ENCODE measurements at places on chromosomes 2 and 18.

DNA sequence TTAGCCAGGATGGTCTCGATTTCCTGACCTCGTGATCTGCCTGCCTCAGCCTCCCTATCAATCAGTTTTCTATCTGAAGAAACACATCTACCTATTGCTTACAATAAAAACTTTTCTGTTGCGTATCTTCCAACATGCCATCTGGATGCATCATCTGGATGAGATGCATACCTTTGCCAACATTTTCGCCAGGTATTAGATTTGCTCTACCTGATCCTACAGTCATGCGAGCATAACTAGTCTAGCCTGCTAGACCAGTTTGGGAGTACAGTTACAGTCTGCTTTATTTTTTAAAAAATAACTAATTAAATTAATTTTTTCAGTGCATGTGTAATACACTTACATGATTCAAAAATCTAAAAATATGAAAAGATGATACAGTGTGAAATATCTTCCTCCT lies 334.0 kb upstream of the MEX3C start:
- no peak for DNase-seq

DNA sequence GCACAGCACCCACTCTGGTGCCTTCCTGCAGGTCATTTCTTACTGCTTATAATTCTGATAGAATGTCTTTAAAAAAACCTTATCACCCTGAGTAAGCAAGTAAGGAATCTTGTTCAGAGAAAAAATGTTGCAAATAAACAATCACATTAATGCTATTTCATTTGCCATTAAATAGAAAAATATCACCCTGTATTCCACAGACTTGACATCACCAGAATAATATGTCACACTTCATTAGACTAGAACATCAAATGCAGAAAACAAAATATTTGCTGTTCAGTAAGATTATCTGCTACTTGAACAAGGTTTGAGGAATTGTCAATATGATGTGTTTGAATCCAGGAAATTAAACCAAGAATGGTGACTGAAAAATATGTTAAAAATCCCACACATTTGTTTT lies 236.6 kb upstream of the MMADHC start:
- DNase-seq: no peak

- DNase-seq: no peak
Measured at GRCh38 chr2:238498691-238499295, 72.1 kb downstream of the ASB1 start.

GRCh38 chr2:220071696-220072095 lies 444.3 kb downstream of the SLC4A3 start:
- no peak for DNase-seq

- DNase-seq: no peak
Measured at GRCh38 chr2:68931799-68932198, 20.9 kb downstream of the GKN2 start.

DNA sequence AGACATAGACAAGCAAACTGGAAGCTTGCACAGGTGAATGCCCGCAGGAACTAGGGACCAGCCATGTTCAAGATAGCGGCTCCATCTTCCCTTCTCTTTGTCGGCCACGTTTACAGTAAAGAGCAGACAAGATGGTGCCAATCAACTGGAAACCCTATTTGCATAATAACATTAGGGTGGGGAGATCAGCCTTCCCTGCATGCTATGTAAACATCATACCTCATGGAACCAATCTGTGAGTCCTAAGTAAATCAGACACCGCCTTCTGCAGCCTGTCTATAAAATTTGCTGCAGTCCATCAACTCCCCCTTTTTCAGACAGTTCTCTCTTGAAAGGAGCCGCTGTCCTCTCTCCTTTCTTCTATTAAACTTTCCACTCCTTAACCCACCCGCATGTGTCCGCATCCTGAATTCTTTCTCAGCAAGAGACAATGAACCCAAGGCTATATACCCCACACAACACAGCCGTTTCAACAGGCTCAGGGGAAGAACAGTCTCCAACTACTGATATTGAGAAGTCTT lies 384.4 kb downstream of the EIPR1 start:
- no peak for DNase-seq

DNA sequence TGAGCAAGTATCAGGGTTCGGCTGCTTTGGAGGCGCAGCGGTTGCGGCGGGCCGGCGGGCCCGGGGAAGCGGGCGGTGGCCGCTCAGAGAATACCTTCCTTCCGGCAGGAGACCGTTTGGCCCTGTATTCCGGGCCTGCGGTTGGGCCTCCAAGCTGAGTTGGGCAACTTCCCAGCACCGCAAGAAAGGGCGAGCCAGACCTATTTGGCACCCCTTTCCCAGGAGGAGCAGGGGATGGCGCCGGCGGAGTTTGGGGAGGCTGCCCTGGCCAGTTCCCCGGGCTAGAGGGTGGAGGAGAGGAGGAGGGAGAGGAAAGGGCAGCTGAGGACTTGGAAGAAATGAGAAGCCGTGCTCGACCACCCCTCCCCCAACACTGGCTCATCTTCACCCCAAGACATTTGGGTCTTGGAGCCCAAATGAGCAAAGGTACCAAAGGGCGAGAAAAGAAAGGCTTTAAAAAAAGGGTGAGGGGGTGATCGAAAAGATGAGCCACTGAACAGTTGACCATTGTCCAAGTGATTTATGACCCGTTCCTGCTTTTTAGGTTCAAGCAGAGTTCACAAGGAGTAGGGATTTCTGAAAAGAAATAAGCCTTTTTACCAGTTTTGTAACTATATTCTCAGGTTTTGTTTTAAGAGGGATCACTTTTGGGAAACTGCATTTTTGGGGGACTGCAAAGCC lies 8.4 kb downstream of the HOXD3 start:
- DNase-seq: no peak

DNA sequence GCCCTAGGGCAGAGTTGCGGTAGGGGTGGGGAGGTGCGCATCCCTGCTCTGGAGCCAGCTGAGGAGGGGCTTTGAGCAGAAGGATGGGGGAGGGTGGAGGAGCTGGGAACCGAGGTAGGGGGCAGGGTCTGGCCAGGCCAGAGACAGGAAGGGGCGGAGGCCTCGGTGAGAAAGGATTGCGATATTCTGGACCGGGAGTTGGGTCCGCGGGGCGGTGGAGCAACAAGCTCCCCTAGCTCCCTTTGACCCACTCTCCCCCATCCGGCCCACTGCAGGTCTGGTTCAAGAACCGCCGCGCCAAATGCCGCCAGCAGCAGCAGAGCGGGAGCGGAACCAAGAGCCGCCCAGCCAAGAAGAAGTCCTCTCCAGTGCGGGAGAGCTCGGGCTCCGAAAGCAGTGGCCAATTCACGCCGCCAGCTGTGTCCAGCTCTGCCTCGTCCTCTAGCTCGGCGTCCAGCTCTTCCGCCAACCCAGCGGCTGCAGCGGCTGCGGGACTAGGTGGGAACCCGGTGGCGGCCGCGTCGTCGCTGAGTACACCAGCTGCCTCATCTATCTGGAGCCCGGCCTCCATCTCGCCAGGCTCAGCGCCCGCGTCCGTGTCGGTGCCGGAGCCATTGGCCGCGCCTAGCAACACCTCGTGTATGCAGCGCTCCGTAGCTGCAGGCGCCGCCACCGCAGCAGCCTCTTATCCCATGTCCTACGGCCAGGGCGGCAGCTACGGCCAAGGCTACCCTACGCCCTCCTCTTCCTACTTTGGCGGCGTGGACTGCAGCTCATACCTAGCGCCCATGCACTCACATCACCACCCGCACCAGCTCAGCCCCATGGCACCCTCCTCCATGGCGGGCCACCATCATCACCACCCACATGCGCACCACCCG lies 4.8 kb downstream of the OTX1 start:
- DNase-seq: peak; percentile 20

DNA sequence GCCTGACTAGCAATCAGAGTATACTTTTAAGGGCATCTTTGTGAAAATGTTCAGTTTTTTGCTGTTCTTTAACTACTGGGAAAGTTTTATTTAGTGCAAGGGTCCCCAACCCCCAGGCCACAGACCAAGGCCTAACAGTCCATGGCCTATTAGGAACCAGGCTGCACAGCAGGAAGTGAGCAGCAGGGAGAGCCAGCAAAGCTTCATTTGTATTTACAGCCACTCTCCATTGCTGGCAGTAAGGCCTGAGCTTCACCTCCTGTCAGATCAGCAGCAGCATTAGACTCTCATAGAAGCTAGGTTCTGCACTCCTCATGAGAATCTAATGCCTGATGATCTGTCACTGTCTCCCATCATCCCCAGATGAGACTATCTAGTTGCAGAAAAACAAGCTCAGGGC lies 17.1 kb upstream of the NR4A2 start:
- no peak for DNase-seq

- DNase-seq: no peak
Measured at GRCh38 chr2:190446193-190446592, 38.0 kb downstream of the MFSD6 start.

- no peak for DNase-seq
Measured at GRCh38 chr2:65666156-65666725, 233.8 kb upstream of the SPRED2 start.

DNA sequence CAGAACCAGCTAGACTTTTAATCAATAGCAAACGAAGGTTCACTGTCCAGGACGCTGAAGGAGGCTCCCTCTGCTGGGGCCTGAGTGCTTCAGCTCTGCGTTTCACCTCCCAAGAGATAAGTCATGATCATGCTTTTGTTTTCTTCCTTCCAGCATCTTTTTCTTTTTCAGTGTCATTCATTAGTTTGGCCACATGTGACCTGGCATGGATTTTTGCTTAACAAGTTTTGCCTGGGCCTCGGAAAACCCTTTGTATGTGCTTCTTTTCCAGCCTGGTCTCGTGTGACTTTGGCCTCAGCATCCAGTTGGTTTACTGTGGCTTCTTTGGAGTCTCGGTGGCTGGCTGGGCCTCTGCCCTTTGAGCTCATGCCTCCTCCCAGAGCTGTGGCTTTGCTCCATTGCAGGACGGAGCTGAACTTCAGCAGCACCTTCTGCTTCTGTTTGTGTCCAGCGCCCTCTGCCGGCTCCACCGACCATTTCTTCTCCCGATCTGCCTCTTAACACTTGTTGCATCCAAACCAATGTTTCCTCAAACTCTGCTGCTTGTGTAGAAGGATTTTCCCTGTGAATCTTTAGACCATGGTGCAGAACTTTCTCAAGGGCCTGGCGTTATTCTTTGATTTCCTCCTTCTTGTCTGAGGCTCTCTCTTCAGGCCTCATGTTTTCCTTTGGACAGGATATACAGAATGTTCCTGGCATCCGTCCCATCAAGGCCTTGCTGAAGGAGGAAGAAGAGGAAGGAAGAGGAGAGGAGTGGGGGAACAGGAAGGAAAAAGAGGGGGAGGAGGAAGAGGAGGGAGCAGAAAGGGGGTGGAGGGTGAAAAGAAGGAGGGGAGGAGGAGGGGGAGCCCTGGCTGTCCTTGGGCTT lies 23.6 kb upstream of the HES6 start:
- DNase-seq: peak; percentile 53

- DNase-seq: no peak
Measured at GRCh38 chr2:217371781-217372213, 511.9 kb upstream of the TNP1 start.

- no peak for DNase-seq
Measured at GRCh38 chr2:129464631-129465030, 514.8 kb upstream of the RAB6C start.

DNA sequence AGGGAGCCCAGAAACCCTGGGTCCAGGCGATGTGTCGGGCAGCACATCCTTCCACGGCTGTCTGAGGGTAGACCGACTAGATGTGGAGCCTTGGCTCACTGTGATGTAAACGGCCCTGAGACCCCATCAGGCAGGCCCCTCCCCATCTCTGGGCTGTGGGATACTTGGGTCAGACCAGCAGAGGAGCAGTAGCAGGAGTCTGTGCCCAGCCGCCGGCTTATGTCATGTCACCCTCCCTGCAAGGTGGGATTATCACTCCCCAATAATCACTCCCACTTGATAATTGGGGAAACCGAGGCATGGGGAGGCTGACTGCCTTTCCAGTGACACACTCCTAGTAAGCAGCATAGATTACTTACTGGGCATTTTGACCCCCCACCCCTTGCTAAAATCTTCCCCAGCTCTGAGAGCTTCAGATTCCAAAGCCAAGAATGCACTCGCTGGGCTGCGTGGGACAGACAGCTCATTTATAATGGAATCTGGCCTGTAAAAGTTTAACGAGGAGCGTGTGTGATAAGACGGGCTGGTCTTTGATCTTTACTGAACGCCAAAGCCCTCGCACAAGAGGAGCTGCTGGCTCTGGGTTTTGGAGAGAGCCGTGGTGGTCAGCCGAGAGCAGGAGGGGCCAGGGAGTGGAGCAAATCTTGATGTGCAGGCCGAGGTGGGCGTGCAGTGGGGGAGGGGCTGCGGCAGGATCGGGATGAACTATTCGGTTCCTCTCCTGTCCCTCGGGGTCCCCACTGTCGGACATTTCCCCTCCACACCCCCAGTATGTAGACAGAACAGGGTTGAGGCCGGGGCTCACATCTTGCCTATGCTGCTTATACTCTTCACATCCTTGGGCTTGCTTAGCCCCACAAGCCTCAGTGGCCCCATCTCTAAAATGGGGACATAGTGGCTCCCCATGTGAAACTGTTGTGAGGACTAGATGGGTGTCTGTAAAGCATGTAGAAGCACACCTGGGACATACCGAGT lies 200.0 kb downstream of the GLI2 start:
- no peak for DNase-seq

- no peak for DNase-seq
Measured at GRCh38 chr2:190468814-190469569, 60.8 kb downstream of the MFSD6 start.

GRCh38 chr18:48655508-48655907 lies 116.7 kb downstream of the CTIF start:
- no peak for DNase-seq

DNA sequence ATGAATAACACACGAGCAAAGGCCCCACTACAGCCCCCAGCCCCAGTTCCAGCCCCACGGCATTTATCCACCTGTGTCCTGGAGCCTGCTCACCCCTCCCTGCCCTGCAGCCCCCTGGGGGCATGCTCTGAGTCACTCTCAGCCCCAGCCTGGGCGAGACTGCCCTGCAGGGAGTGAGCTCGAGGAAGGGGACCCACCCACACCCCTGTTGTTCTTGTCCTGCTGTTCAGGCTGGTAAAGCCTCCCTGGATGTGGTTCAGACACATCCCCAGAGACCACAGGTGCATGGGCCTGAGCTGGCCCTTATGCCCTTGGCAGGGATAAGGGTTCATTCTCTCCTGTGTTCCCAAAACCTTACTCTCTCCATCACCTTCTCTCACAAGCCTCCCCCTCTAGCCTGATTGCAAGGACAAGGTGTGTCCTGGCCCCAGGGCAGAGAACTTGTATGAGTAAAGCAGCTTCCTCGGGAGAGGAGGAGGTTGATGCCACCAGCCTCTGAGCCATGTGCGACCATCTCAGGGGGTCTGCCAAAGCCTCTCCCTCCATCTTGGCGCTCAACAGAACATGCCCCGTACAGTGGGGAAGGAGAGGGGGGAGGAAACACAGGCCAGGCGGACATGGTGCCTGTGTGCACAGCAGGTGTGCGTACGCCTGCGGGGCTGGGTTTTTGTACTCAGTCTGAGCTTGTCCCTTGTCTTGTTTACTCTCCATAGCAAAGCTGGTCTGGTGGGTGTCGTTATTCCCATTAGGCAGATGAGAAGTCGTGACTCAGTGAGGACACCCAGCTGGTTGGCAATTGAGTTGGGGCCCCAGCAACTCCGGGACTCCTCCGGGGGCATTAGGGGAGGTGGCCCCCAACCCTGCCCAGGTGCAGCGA lies 64.4 kb downstream of the CIB4 start:
- no peak for DNase-seq

GRCh38 chr2:6352906-6353515 lies 512.7 kb downstream of the CMPK2 start:
- no peak for DNase-seq

Measured in activated B cell treated with CpG ODN at 0.5 μM for 24 hours (primary cell).